ENCODE measurements at places on chromosomes 2 and 18.

DNA sequence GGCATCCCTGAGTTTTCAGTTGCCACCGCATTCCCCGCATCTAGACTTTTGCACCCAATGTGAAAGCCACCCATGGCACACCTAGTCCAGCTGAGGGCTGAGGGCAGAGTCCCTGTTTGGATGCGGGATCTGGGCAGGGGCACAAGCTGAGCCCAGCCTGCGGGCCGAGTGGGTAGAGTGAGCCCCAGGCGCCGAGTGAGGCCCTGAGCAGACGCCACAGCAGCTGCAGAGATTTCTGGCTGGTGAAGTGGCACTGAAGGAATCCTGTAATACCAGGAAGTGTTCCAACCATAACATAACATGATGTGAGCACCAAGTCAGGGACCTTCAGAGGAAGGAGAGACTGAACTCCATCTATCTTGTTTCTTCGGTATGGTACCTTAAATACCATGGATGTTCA, 27.7 kb upstream of the FRZB start:
- H3K27me3 ChIP-seq: peaks cover 15% of the 10 kb centered on the region
- peaks cover 2% of the 10 kb centered on the region for H3K36me3 ChIP-seq
- H3K4me3 ChIP-seq: no peak overlapping the region
- DNase-seq: no peak
- no peaks in the 10 kb centered on the region for H3K4me1 ChIP-seq

DNA sequence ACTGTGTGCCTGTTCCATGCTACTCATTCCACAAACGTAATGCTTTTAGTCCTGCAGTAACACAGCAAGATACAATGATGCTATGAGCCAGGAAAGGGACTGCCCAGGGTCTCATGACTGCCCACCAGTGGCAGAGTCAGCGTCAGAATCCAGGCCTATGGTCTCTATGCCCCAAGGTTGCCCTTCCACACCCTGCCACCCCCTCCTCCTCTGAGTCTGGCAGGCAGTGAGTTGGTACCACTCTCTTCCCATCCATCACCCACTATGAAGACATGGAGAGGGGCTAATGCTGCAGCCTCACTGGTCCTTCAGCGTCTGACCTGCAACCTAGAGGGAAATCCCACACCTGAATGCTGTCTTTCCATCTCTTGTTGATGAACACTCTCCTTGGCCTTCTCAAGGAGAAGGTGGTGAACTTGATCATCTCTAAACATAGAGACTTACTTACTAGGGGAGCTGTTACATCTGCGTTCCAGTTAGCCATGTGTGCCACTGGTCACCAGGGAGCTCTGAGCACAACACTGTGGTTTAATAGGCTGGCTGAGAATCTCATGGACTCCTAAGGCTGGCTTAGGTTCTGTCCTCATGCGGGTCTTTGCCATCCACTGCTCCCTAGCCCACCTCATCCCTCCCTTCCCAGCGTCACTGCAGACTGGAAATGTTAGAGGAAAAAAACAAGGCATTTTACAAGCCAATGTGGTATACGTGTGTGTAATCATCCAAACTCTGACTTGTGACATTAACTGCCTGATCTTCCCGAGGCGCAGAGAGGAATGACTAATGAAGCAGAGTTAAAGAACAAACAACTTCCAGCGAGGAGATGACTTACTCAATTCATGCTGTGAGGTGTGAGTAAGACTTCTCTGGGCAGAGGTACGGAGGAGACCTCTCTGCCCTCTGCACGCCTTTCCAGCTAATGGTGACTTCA, 28.8 kb downstream of the STEAP3 start:
- no peaks in the 10 kb centered on the region for H3K36me3 ChIP-seq
- no peak for DNase-seq
- H3K27me3 ChIP-seq: no peaks in the 10 kb centered on the region
- H3K4me3 ChIP-seq: no peak overlapping the region
- H3K27ac ChIP-seq: no peak overlapping the region
- H3K4me1 ChIP-seq: no peaks in the 10 kb centered on the region

GRCh38 chr18:527146-527545, 26.6 kb upstream of the COLEC12 start:
- no peak overlapping the region for H3K27ac ChIP-seq
- H3K36me3 ChIP-seq: no peaks in the 10 kb centered on the region
- no peaks in the 10 kb centered on the region for H3K4me1 ChIP-seq
- no peak overlapping the region for H3K4me3 ChIP-seq

- H3K27me3 ChIP-seq: peaks cover 7% of the 10 kb centered on the region
- H3K27ac ChIP-seq: no peak overlapping the region
- no peaks in the 10 kb centered on the region for H3K36me3 ChIP-seq
- H3K4me3 ChIP-seq: no peak overlapping the region
Measured at GRCh38 chr2:119455066-119455718, 23.5 kb downstream of the TMEM37 start.

DNA sequence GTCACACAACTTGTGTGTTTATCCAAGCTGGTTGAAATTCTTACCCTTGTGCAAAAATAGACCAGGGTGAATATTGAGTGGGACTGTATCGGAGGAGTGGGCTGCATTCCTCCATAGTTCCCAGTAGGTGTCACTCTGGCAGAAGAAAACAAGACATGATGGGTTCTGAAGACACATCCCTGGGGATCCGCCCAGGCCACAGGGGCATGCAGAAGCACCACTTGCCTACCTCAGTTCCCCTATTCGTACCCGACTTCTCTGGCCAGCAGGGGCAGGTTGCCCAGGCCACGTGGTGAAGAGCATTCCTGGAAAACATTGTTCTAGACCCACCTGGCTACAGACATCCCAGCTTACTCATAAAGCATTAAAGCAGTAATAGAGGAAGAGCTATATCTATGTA, 168.2 kb downstream of the FAM210A start:
- DNase-seq: peak; percentile 58
- H3K27me3 ChIP-seq: no peaks in the 10 kb centered on the region
- H3K4me1 ChIP-seq: peaks cover 32% of the 10 kb centered on the region
- peak overlapping the region; percentile 78 for H3K27ac ChIP-seq
- peaks cover 2% of the 10 kb centered on the region for H3K36me3 ChIP-seq

- no peaks in the 10 kb centered on the region for H3K4me1 ChIP-seq
- H3K4me3 ChIP-seq: no peak overlapping the region
- H3K27me3 ChIP-seq: no peaks in the 10 kb centered on the region
- no peak overlapping the region for H3K27ac ChIP-seq
Measured at GRCh38 chr18:24378598-24378997, 19.0 kb downstream of the OSBPL1A start.

- no peak overlapping the region for H3K4me3 ChIP-seq
- no peaks in the 10 kb centered on the region for H3K4me1 ChIP-seq
- no peak for DNase-seq
- H3K27me3 ChIP-seq: peaks cover 12% of the 10 kb centered on the region
Measured at GRCh38 chr2:215770668-215771067, 242.7 kb downstream of the MREG start.

DNA sequence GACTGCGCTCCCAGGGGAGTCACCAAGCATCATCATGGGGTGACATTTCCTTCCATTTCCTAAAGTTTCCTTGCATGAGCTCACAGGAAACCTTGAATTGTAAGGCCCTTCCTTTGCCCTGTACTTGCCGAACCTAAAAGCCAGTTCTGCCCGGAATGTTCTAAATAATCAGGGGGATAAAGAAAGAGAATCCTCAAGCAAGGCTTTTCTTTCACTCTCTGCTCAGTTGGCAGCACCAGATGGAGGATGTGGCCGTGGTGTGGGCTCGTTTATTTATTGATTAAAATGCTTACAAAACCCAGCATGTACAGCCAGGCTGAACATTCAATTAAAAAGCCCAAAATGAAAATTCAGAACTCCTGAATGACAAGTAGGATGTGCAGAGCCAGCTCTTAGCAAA, 170.5 kb downstream of the SH3RF3 start:
- H3K4me3 ChIP-seq: no peak overlapping the region
- H3K27ac ChIP-seq: no peak overlapping the region
- no peaks in the 10 kb centered on the region for H3K27me3 ChIP-seq
- peaks cover 7% of the 10 kb centered on the region for H3K4me1 ChIP-seq

GRCh38 chr2:101545950-101546349, 71.0 kb upstream of the RFX8 start:
- no peak for DNase-seq
- H3K27me3 ChIP-seq: peaks cover 8% of the 10 kb centered on the region
- H3K36me3 ChIP-seq: peaks cover 11% of the 10 kb centered on the region
- no peak overlapping the region for H3K4me3 ChIP-seq
- no peak overlapping the region for H3K27ac ChIP-seq

- H3K27me3 ChIP-seq: no peaks in the 10 kb centered on the region
- no peaks in the 10 kb centered on the region for H3K4me1 ChIP-seq
- DNase-seq: no peak
- H3K27ac ChIP-seq: no peak overlapping the region
- H3K4me3 ChIP-seq: no peak overlapping the region
Measured at GRCh38 chr18:39600894-39601293, 2035.3 kb upstream of the CELF4 start.

DNA sequence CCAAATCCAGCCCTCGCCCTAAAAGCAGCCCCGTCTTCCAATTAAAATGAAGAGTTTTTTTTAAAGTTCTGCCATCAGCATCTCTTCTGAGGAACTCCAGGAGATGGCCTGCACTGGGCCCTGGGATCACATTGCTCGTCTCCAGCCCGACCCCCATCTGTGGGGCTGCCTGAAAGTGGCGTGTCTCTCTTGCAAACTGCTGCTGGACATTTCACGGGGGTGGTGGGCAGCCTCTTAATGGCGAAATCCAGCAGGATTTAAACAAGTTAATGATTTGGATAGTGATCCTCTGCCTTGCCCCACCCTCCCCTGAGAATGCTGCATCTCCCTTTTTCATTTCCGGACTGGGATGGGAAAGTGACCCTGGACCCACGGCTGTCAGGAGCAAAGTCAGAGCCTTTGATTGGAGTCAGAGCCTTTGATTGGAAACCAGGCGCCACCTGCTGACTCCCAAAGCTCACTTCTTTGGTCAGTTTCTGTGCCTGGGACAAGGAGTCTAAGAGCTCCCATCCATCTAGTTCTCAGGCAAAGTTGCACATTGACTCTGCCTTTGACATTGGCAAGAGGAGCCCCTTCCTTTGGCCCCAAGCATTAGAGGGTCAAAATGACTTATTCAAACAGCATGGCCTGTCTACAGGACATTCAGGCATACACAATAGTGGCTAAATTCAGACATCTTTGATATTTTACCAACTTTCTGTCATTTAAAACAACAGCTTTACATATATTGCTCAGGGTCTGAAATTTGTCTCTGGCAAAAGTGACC, 155.2 kb downstream of the SH3BP4 start:
- DNase-seq: no peak
- H3K4me3 ChIP-seq: no peak overlapping the region
- H3K27me3 ChIP-seq: peaks cover 2% of the 10 kb centered on the region
- no peaks in the 10 kb centered on the region for H3K4me1 ChIP-seq
- H3K27ac ChIP-seq: no peak overlapping the region

GRCh38 chr2:135773319-135773718, 31.7 kb downstream of the UBXN4 start:
- H3K36me3 ChIP-seq: peaks cover 44% of the 10 kb centered on the region
- DNase-seq: no peak
- H3K4me3 ChIP-seq: no peak overlapping the region
- peaks cover 3% of the 10 kb centered on the region for H3K4me1 ChIP-seq

GRCh38 chr2:48674933-48675332, 57.3 kb downstream of the GTF2A1L start:
- no peak overlapping the region for H3K27ac ChIP-seq
- no peak for DNase-seq
- no peaks in the 10 kb centered on the region for H3K4me1 ChIP-seq
- peaks cover 6% of the 10 kb centered on the region for H3K27me3 ChIP-seq

- H3K36me3 ChIP-seq: no peaks in the 10 kb centered on the region
- no peaks in the 10 kb centered on the region for H3K4me1 ChIP-seq
- no peak overlapping the region for H3K27ac ChIP-seq
- peak; percentile 7 for DNase-seq
- no peak overlapping the region for H3K4me3 ChIP-seq
Measured at GRCh38 chr2:128607440-128607839, 288.8 kb upstream of the HS6ST1 start.

- peaks cover 8% of the 10 kb centered on the region for H3K27me3 ChIP-seq
- H3K27ac ChIP-seq: no peak overlapping the region
- peaks cover 2% of the 10 kb centered on the region for H3K36me3 ChIP-seq
Measured at GRCh38 chr18:57081899-57082298, 65.0 kb upstream of the BOD1L2 start.

- H3K27ac ChIP-seq: no peak overlapping the region
- peaks cover 15% of the 10 kb centered on the region for H3K4me1 ChIP-seq
- no peak overlapping the region for H3K4me3 ChIP-seq
- H3K36me3 ChIP-seq: no peaks in the 10 kb centered on the region
- peaks cover 2% of the 10 kb centered on the region for H3K27me3 ChIP-seq
- DNase-seq: no peak
Measured at GRCh38 chr2:26610504-26611335, 30.4 kb downstream of the CIB4 start.

GRCh38 chr18:7458884-7459283, 108.2 kb upstream of the PTPRM start:
- H3K27ac ChIP-seq: no peak overlapping the region
- no peak overlapping the region for H3K4me3 ChIP-seq
- no peaks in the 10 kb centered on the region for H3K36me3 ChIP-seq
- H3K27me3 ChIP-seq: no peaks in the 10 kb centered on the region
- no peak for DNase-seq
- H3K4me1 ChIP-seq: no peaks in the 10 kb centered on the region

DNA sequence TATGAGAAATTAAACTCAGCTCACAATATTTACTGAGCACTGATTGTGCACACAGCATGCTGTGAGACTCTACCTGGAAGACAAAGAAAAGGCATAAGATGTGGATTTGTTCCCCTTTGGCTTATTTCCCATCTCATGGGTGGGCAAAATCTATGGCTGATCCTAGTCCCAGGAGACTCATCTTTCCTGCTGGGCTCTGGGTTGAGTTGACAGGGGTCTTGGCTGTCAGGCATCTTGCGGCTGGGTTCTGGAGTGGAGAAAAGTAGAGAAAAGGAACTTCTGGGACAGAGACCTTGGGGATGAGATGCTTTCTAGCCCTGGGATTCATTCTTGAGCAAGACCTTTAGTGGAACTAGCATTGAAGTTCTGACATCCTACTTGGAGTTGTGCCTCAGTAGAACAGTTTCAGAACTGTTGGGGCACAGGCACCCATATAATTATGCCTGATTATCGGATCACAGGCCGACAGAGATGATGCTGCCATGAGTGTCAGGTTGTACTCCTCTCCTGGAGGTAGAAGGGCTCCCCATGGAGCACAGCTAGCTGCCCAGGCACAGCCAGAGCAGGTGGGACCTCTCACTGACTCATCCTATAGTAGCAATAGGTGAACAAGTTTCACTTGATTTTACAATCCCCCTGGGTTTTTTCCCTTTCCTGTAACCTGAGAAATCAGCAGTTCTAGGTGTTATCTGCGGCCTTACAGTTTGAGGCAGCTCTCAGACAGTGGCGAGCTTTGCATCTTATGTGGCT, 260.9 kb downstream of the CYRIA start:
- no peaks in the 10 kb centered on the region for H3K4me1 ChIP-seq
- H3K36me3 ChIP-seq: no peaks in the 10 kb centered on the region
- no peaks in the 10 kb centered on the region for H3K27me3 ChIP-seq
- no peak overlapping the region for H3K4me3 ChIP-seq
- no peak for DNase-seq

- no peak overlapping the region for H3K27ac ChIP-seq
- no peak for DNase-seq
- H3K36me3 ChIP-seq: no peaks in the 10 kb centered on the region
- H3K4me1 ChIP-seq: peaks cover 7% of the 10 kb centered on the region
- H3K27me3 ChIP-seq: peaks cover 8% of the 10 kb centered on the region
Measured at GRCh38 chr2:111662771-111663470, 221.1 kb downstream of the ANAPC1 start.
